Esophagus squamous epithelium (tissue), 5 donors: ENCODE measurements at places on chromosomes 11 and 22.

GRCh38 chr11:67453816-67454732 is 1.1 kb upstream of the CABP4 start:
- no peak for DNase-seq

GRCh38 chr22:17359501-17359900 is 9.8 kb upstream of the CECR2 start:
- DNase-seq: no peak

DNA sequence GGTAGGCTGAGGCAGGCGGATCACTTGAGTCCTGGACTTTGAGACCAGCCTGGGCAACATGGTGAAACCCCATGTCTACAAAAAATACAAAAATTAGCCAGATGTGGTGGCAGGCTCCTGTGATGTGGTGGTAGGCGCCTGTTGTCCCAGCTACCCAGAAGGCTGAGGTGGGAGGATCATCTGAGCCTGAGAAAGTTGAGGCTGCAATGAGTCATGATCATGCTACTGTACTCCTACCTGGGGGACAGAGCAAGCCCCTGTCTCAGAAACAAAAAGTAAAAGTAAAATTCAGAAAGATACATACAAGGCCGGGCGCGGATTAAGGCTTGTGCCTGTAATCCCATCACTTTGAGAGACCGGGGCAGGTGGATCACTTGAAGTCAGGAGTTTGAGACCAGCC is 6.3 kb downstream of the LDHAL6A start:
- no peak for DNase-seq

GRCh38 chr11:65616575-65617001 is 1.0 kb downstream of the PCNX3 start:
- no peak for DNase-seq

- no peak for DNase-seq
These were observed 617 bp downstream of the CSKMT start for GRCh38 chr11:62665599-62666258.

- no peak for DNase-seq
These were observed 1290.1 kb downstream of the TBC1D22A start for GRCh38 chr22:48052621-48052890.
